ENCODE measurements at places on chromosomes 7 and 10. TPM values are rescaled to one million over a fixed set of nuclear protein-coding genes. Genes with fewer than 3 reads are reported as not detected.

GRCh38 chr7:114084472-114085312 lies 165.9 kb upstream of the PPP1R3A start:
- H3K36me3 ChIP-seq, result no peaks in the 10 kb centered on the region
- H3K27ac ChIP-seq, result peak overlapping the region; percentile 99
- peaks cover 50% of the 10 kb centered on the region for H3K4me1 ChIP-seq
- peak overlapping the region; percentile 99 for H3K4me3 ChIP-seq

PLXDC2 gene
- 33.2 TPM for total RNA-seq

GRCh38 chr7:16344927-16345326 lies 76.4 kb downstream of the CRPPA start:
- peaks cover 8% of the 10 kb centered on the region for H3K36me3 ChIP-seq
- no peak overlapping the region for H3K27ac ChIP-seq
- H3K4me3 ChIP-seq, result no peak overlapping the region
- peaks cover 33% of the 10 kb centered on the region for H3K4me1 ChIP-seq
- H3K27me3 ChIP-seq, result no peaks in the 10 kb centered on the region
- DNase-seq, result no peak

STK32C gene
- total RNA-seq, result 15.7 TPM

GRCh38 chr10:87594181-87594580 lies 65.5 kb upstream of the PAPSS2 start:
- peaks cover 14% of the 10 kb centered on the region for H3K27me3 ChIP-seq
- H3K36me3 ChIP-seq, result no peaks in the 10 kb centered on the region
- DNase-seq, result no peak

GRCh38 chr10:88256013-88256680 lies 327.0 kb downstream of the RNLS start:
- no peak overlapping the region for H3K27ac ChIP-seq
- no peaks in the 10 kb centered on the region for H3K27me3 ChIP-seq
- no peak for DNase-seq
- no peak overlapping the region for H3K4me3 ChIP-seq

DNA sequence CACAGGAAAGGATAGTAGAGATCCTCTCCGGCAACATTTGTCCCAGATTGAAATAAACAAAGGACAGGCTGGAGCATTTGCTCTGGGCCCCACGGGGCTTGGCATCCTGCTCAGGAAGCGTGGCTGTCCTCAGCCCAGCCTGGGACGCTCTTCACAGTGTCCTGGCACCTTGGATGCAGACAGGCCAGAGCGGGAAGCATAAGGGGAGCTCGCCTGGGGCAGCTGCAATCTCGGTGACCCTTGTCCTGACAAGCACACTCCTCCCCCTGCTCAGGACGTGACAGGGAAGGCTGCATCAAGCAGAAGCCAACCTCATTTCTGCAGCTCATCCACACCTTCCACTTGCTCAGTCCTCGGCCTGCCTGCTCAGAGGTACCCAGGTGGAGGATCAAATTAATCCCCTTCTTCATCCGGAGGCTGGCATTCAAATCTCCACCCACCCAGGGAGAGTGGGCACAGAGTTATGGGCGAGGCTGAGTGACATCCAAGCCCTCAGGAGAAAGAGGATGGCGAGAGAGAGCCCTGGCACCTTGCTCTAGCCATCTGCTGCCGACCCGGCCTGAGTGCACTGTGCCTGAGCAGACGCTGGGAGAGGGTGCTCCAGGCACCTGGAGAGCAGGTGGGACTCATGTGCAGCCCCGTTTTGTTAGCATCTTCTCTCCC lies 47.6 kb downstream of the ABRAXAS2 start:
- DNase-seq, result no peak
- H3K4me1 ChIP-seq, result no peaks in the 10 kb centered on the region
- no peak overlapping the region for H3K4me3 ChIP-seq
- no peak overlapping the region for H3K27ac ChIP-seq
- H3K27me3 ChIP-seq, result peaks cover 14% of the 10 kb centered on the region

- DNase-seq, result no peak
- H3K36me3 ChIP-seq, result no peaks in the 10 kb centered on the region
Observed at GRCh38 chr7:144854839-144855424, 19.1 kb upstream of the TPK1 start.

DNA sequence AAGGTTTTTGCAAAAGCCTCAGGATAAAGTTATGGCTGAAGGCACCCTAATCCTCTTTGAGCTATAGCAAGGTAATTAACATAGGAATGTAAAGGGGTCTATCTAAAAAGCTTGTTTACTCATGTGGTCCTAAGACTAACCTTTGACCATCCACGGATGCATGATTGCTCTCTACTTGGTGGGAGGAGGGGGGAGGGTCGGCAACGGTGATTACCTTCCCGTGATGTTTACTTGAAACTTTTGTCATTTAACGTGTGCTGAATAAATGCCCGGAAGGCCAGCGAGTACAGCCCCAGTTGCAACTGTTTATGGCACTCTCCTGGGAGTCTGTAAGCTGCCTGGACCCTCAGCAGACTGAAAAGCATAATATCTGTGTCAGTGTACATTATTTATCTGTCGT lies 78.9 kb upstream of the GPR22 start:
- H3K27me3 ChIP-seq, result no peaks in the 10 kb centered on the region
- no peak for DNase-seq
- no peak overlapping the region for H3K4me3 ChIP-seq
- peaks cover 36% of the 10 kb centered on the region for H3K4me1 ChIP-seq

CRYGN gene
- total RNA-seq, result not detected

DNA sequence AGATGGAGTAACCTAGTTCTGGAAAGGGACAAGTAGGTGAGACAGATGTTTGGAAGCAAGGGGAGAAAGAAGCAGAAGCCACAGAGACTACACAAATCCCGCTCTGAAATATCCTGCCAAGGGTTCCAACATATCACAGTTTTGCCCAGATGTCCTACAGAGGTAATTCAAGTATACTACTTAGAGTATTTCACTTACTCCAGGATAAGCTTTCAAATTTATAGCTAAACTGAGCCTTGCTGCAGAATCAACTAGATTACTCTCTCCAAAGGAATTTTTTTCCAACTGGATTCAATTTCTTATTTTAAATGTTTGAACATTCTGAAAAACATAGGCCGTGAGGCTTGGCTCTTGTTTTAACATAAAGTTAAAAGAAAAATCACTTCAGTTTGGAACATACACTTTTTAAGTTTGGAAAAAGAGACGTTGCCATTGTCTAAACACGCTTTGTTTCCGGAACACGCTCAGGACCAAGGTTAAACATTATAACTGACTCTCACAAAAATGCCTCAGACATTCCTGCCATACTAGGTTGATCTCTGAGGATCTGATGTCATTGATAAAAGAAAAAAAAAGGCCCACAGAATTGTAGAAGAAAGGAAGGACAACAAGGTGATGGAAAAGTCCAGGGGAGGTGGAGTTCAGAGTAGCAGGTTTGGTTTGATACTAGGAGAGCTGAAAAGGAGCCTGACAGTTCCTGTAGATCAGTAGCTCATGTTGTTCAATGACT lies 74.8 kb downstream of the FAM185A start:
- H3K4me3 ChIP-seq, result no peak overlapping the region
- H3K27me3 ChIP-seq, result no peaks in the 10 kb centered on the region
- H3K27ac ChIP-seq, result no peak overlapping the region

NUTM2A gene
- 1.2 TPM for total RNA-seq

CELF2 gene
- total RNA-seq, result 33.8 TPM

DNA sequence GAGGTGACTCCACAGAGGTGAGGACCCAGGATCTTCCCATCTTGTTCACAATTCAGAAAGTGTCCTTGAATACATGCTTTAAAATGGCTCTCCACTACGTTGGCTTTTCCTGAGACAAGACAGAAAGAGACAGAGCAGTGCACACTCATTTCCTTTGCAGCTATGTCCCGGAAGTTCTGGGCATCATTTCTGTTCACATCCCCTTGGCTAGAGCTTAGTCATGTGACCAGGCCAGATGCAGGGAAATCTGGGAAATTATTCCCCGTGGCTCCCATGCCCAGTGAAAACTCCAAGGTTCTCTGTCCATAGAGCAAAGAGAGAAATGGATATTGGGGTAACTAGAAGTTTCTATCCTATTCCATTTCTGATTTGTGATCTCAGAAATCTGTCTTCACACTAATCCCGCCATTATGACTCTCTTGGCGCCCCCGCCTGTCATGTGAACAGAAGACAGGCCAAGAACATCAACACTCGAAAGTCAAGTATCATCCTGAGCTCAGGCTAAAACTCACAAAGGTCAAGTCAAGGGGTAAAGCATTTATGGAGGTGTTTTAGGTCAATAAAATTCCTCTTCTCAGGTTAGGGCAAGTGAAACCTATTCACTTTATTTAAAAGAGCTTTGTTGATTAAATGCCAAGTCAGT lies 251.4 kb upstream of the HABP2 start:
- H3K4me1 ChIP-seq, result peaks cover 63% of the 10 kb centered on the region
- no peaks in the 10 kb centered on the region for H3K27me3 ChIP-seq

DNA sequence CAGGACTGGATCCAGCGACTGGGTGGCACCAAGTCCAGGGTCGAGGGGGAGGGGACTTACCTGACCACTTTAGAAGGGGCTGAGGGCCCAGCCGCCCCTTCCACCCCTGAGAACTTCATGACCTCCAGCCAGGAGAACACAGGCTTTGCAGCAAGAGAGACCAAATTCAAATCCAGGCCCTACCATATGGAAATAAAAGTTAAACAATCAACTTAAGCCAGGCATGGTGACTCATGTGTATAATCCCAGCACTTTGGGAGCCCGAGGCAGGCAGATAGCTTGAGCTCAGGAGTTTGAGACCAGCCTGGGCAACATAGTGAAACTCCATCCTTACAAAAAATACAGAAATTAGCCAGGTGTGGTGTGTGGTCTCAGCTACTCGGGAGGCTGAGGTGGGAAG lies 61.9 kb downstream of the COL13A1 start:
- no peak overlapping the region for H3K4me3 ChIP-seq
- DNase-seq, result no peak
- H3K36me3 ChIP-seq, result no peaks in the 10 kb centered on the region
- H3K27ac ChIP-seq, result peak overlapping the region; percentile 68

DNA sequence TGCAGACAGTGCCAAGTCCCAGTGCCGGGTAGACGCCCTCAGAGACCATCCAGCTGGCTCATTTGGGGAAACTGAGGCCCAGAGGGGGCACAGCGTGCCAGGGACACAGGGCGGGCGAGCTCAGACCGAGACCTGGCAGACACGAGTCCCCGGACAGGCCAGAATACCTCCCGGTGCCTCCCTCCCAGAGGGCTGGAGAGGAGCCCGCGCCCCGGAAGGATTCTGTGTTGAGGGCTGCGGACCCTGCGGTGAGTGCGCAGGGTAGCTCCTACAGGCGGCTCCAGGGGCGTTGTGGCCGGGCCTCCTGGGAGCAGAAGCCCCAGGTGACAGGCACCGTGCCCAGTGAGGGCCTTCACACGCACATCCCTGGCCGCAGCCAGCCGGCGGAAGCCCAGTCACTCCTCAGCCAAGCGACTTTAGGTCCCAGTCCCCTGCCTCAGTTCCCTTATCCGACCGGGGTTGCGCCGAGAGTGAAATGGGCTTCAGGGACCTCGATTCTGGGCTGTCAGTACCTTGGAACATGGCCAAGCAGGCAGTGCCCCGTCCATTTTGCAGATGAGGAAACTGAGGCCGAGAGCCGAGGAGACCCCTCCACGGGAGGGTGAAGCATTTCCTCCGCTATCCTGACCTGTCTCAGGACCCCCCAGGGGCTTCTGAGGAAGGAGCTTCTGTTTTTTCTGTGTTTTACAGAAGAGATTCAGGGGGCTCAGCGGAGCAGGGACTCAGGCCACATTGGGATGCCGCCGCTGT lies 73.6 kb downstream of the ELFN1 start:
- no peak for DNase-seq
- no peaks in the 10 kb centered on the region for H3K36me3 ChIP-seq
- peaks cover 2% of the 10 kb centered on the region for H3K27me3 ChIP-seq
- H3K4me3 ChIP-seq, result no peak overlapping the region
- no peaks in the 10 kb centered on the region for H3K4me1 ChIP-seq

- no peak for DNase-seq
- peak overlapping the region; percentile 65 for H3K27ac ChIP-seq
- H3K36me3 ChIP-seq, result peaks cover 43% of the 10 kb centered on the region
Observed at GRCh38 chr7:139242741-139243281, 11.8 kb downstream of the UBN2 start.

DYNC1I1 gene
- 43.3 TPM for total RNA-seq

GRCh38 chr10:36342781-36343180 lies 700.7 kb upstream of the FZD8 start:
- DNase-seq, result no peak
- H3K4me3 ChIP-seq, result no peak overlapping the region
- no peaks in the 10 kb centered on the region for H3K27me3 ChIP-seq
- peaks cover 12% of the 10 kb centered on the region for H3K4me1 ChIP-seq
- no peaks in the 10 kb centered on the region for H3K36me3 ChIP-seq

Data from osteocyte (in vitro differentiated cells).